ENCODE measurements at places on chromosomes 7 and 10.

- DNase-seq, result no peak
Observed at GRCh38 chr7:74275401-74275881, 13.8 kb upstream of the CLIP2 start.

DNA sequence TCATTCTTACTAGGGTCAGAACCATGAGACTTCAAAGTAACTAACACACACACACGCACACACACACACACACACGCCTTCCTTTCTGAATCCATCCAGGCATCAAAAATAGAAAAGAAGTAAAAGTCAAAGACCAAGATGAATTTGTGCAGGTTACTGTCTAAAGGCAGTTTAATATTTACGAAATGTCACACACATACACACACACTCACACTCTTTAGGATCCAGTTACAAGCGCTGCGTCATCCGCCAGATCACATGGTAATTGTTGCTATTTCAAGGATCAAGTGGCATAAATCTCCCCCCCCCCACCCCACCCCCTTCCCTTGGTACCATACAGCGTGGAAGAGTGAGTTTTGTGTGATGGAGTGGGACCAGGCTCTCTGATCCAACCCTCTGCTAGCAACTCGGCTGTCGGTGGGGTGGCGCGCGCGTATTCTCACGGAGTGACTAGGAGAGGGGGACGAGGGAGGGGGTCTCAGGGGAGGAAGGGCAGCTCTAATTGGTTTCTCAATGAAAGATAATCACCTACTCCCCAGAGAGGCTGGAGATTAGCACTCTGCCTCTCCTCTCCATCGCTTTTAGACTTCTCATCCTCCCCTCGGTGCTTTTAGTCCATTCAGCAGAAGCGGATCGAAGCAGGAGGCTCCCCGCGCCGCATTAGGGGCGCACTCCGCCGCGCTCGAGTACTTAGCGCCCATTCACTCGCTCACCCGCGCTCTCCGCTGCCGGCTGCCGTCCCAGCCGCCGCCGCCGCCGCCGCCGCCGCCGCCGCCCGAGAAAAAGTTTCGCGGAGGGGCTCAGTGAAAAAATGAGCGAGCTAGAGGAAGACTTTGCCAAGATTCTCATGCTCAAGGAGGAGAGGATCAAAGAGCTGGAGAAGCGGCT is 83.5 kb upstream of the PRKG1 start:
- no peak for DNase-seq

GRCh38 chr7:152132812-152133211 is 107.3 kb downstream of the GALNT11 start:
- DNase-seq, result no peak

GRCh38 chr7:7568553-7568952 is 1.9 kb downstream of the MIOS start:
- no peak for DNase-seq

- DNase-seq, result no peak
Observed at GRCh38 chr7:135486261-135486920, 23.5 kb downstream of the CNOT4 start.

All from SJSA1 (cell line).